ENCODE measurements at places on chromosomes 4 and X.

- peak; percentile 3 for DNase-seq
Measured at GRCh38 chrX:1657367-1658070, 42.7 kb downstream of the ASMT start.

DNA sequence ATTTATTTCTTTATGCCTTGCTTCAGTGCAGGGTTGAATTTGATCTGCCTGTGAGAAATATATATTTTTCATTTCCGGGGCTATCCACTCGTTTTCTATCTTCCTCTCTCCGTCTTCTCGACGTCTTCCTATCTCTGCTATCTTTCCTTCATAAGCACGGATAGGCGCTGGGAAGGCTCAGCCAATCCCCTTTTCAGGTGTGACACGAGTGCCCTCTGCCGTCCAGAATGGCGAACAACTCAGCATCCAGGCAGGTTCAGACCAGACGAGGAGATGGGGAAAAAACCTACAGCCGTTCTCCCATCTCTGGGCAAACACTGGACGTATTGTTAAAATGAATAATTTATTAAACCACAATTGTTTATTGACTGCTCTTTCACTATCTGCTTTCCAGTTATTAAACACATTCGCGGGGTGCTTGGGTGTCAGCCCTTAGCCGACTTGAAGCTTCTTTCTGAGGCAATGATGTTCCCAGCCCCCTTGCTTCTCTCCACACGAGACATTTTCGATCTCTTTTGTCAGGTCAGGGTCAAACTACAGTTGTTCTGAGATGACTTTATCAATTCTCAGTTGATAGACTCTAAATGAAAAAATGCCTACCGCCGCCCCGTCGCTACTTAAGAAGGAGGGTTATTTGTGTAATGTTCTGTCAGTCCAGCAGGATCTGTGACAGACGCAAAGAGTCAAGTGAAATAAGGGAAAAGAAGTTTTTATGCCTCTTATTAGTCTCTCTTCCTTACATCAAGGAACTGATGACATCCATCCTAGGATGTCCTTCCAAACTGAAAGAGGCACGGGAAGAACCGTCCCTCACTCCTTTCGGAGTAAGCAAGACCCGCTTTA is 96.3 kb upstream of the NOCT start:
- no peak for DNase-seq

DNA sequence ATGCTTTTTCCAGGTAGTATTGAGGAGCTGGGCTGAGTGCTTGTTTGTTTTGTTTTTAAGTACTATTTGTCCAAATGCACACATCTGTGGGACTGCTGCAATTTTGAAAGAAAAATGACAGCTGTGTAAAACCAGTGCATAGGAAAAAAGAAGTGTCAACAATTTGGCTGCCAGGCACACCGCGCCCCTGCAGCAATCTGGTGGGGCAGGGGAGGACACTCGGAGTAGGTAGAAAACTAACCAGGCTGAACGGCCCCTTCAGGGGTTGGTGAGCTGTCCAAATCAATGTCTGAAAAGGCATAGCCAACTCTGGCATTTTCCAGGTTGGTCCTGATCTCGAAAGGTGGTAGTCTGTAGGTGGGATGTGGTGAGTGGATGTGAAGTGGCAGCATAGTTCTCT is 1.1 kb downstream of the LDOC1 start:
- DNase-seq, result no peak

- DNase-seq, result no peak
Measured at GRCh38 chr4:23322732-23323131, 567.1 kb downstream of the PPARGC1A start.

- no peak for DNase-seq
Measured at GRCh38 chrX:39728852-39729598, 368.7 kb downstream of the BCOR start.

DNA sequence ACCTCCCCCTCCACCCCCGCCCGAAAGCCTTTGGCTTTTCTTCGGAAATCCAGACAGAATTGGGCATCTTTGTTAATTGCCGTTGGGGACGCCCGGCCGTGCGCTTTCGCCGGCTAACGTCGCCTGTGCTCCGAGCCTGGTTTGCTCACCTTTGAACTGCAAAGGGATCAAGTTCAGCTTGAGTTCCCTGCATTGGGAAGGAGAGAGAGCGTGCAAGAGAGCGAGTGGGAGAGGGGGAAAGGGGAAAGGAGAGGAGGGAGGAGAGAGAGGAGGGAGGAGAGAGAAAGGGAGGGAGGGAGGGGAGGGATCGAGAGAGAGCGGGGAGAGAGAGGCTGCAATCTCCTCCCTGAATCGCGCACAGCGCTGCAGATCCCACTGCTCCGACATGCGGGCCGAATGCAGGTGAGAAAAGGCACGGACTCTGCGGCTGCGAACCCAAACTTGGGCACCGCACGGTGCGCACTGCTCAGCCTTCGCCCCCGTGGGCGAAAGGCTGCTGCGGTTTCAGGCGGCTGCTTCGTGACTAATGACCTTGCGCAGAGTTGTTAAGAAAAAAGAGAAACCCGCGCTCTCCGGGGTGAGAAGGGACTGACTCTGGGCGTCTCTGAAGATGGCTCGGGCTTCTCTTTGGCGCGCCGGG is at the start of gene PCDH7:
Gene PCDH7, plus strand, starts transcription at position 349 of the 640 bp plus-strand sequence. CDS start 1,054 bp downstream, outside the sequence.
- DNase-seq, result no peak

DNA sequence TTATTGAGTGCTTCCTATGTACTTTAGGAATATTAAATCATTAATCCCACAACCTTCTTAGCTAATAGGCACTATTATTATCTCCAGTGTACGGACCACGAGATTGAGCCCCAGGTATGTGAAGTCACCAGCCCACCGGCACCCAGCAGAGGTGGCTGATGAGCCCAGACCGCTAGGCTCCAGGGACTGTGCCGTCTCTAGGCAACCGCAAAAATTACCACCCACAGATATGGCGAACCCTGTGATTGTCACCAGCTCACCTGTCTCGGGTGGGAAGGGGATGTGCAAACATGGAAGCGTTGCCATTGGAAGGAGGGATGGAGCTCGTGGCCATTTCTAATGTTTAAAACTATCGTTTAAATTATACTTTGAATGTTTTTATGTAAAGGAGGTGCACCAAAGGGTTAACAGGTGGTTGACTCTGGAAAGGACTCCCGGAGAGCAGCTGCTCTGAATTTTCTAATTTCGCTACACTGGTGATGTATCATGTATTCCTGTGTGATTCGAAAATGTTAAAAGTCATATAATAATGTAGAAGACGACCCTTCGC is 21.0 kb upstream of the JAKMIP1 start:
- no peak for DNase-seq

DNA sequence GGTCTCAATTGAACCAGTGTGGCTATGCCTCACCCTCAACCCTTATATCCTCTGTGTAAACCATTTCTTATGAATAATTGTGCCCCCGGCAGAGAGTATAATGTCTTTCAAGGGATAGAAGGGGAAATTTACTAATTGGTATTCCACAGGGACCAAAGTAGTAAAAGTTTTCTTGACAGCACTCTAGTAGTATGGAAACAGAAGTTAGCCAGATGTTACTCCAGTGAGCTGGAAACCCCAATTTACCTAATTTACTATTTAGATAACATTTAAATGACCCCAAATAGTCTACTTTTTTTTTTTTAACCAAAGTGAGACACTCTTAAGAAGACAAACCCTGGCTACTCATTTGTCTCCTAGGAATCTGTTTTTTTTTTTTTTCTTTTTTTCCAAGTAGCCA is 32.3 kb downstream of the DTHD1 start:
- no peak for DNase-seq

DNA sequence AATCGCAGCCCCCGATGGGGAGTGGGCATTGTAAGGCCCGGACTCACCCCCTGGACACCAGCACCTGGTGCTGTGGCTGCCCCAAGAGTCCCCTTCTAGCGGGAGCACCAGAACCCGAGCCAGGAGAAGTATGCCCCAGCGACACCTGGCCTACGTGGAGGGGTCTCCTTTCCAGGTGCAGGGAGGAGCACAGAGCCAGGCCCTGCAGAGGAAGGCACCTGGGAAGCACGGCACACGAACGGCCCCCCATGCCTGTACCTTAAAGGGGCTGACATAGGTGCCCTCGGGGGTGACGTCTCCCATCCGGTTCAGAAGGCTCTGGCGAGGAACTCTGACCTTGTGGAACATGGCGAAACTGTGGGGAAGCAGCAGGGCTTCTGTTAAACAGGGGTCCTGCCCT is 41.2 kb downstream of the ACOX3 start:
- no peak for DNase-seq

DNA sequence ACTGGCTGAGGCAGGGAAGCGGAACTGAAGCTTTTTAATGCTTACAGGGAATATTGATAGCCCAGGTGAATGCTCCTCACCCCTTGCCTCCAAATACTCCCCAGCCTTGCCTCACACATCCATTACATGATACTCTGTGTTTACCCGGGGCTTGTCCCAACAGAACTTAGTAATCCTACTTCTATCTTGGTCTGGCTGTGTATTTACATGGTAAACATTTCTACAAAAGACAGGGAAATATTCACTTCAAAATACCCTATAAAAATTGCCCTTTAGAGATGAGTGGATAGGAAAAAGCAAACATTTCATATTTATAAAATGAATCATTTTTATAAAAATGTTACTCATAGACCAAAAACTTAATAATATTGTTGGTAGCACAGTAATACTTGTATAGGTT is 120.1 kb downstream of the NHS start:
- no peak for DNase-seq

DNA sequence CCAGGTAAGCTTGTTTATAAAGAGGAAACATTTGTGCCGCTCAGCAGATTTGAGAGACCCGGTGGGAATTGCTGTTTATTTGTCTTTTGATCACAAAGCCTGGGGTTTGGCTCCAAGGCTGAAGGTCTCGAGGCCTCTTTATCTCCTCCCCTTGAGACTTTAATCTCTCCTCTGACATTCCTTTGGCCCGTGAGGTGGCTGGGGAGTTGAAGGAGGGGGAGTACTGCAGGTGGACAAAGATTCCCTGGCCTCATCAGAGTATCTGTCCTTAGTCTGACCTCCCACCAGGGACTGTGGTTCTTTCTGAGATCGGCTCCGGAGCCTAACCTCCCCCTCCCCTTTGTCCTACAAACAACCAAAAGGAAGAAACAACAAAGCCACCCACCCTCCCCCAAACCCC is 216.5 kb downstream of the MID1IP1 start:
- no peak for DNase-seq

DNA sequence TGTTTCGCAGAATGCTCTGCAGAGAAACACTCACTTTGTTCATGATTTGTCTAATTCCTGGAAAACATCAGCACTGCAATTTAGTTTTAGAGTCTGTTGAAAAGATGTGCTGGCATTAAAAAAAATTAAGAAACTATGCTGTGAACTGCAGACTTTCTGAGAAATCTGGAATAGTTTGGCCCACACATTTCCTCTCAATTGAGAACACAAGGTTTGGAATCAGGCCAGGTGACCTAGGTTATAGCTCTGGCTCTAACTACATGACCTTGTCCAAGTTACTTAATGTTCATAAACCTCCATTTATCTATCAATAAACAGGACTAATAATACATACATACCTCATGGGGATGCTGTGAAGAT is 61.4 kb upstream of the ENPEP start:
- no peak for DNase-seq

DNA sequence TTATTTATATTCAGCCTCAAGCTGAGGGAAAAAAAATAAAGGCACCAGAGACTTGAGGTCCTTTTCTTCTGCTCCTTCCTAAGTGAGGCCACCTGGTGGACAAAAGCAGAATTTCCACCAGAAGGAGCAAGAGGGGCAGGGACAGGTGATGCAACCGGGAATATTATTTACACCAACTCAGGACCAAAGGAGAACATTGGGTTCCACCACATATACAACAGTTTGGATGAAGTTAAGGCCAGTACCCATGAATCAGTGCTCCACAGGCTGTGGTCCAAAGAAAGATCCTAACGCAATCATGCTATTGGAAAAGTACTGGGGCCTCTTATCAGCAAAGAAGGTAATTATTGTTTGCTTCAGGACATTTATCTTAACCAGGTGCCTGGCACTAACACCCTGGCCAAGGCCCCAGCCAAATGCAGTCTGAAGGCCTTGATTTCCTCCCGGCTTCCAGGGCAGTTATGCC is 57.4 kb downstream of the TSC22D3 start:
- no peak for DNase-seq

DNA sequence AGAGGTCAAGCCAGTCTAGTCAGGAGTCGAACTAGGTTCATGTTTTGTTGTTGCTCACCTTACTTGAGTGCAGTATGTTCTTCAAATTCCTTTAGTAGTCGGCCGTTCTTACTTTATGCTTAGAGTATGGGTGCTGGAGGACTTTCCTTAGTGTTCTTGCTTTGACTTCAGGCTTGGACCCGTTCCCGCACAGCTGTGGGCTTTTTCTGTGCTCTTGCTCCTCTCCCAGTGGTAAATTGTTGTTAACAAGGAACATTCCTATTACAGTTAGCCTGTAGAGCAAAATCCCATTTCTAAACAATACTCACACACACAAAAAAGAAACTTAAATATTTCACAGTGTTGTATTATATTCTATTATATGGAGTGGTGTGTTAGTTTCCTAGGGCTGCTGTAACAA is 113.5 kb downstream of the RAP1GDS1 start:
- no peak for DNase-seq

- no peak for DNase-seq
Measured at GRCh38 chr4:66911880-66912279, 633.4 kb downstream of the CENPC start.

GRCh38 chrX:42131856-42132255 is 208.5 kb upstream of the CASK start:
- DNase-seq, result no peak

DNA sequence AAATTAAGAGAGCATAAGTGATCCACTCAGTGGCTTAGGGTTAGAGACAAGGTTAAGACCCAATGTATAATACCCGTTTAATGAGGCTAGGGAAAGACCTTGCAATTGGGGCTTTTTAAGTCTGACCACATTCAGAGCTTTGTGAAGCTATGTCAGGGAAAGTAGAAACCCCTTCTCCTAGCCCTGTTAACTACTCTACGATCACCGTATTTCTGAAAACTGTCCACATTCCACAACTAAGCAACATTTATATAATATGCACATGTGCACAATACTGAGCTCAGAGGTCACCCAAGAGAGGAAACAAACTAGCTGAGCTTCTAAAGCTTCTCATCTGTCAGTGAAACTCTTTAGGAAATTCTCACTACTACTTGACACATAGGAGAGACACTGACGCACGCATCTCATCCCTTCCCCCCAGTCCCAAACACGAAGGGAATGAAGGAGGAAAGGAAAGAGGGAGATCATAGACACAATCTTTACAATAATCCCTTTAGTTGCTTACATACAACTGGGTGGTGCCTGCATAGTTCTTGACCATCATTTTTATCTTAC is 56.2 kb downstream of the METTL14 start:
- no peak for DNase-seq

DNA sequence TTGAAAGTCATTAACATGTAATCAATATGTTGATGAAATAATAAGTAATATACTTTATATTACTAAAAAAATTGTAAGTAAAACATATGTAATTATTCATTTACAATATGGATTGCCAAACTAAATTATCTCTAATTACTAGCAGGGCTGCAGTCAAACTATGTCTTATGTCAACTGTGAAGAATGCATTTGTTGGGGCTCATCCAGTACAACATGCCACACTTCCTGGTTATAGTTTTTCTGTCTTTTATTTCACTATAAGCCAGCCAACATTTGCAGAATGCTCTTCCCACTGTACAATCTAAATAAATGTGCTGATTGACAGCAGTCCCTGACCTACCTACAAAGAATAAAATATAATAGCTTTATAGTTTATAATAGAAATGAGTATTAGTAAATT is 975.4 kb upstream of the NDST4 start:
- DNase-seq, result no peak

All from SIG-M5 (cell line).